ENCODE measurements at places on chromosomes 3 and 15.

DNA sequence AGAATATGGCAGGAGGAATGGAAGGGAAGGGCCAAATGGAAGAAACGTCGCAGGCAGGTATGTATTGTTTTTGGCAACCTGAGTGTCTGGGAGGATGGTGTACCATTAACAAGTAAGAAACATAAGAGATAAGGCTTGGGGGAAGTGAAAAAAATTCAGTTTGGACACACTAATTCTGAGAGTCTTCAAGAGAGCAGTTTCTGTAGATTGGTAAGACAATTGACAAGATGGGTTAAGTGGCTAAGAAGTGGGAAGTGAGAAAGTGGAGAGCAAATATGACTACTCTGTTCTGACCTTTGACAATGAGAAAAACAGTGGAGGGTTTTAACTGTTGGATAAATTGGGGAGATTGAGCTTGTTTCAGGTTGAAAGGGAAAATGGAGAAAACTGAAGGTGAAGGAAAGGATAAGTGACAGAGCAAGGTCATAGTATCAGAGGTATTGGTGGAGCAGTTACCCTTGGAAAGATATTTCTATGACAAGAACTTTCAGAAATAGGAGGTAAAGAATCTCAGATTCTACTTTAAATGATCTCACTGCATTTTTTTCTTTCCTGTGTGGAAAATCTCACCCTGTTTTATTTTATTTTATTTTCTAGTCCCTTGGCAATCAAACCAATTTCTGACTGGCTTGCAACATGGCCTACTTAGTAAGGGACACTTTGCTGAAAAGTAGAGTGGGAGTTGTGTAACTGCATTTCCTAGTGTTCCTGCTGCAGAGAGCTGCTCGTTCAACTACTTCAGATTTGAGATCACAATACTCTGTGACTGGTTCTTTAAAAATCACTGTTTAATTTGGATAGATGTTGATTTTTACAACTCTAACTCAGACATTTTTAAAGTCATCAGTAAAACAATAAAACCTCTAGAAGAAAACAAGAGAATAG, 23.1 kb upstream of the GABPB1 start:
- no peak for DNase-seq

- no peak for DNase-seq
Measured at GRCh38 chr3:127042634-127043033, 59.7 kb downstream of the PLXNA1 start.

GRCh38 chr15:90871716-90872485, 3.5 kb downstream of the FURIN start:
- no peak for DNase-seq

GRCh38 chr3:123028233-123028828, 768 bp upstream of the SEMA5B start:
- no peak for DNase-seq

- no peak for DNase-seq
Measured at GRCh38 chr3:160956785-160957184, 148.4 kb downstream of the B3GALNT1 start.

- no peak for DNase-seq
Measured at GRCh38 chr15:25859838-25860645, 3.1 kb downstream of the ATP10A start.

- DNase-seq = no peak
Measured at GRCh38 chr15:28993720-28994053, 107.9 kb downstream of the APBA2 start.
